ENCODE measurements at places on chromosomes 6 and 20.

GRCh38 chr6:113903666-113904330 is 46.7 kb downstream of the MARCKS start:
- DNase-seq, result no peak
- no peak overlapping the region for H3K4me3 ChIP-seq
- H3K4me1 ChIP-seq, result no peaks in the 10 kb centered on the region
- H3K27me3 ChIP-seq, result peaks cover 8% of the 10 kb centered on the region
- no peaks in the 10 kb centered on the region for H3K36me3 ChIP-seq

GRCh38 chr20:53069132-53069531 is 97.0 kb downstream of the TSHZ2 start:
- no peak overlapping the region for H3K4me3 ChIP-seq
- peaks cover 16% of the 10 kb centered on the region for H3K27me3 ChIP-seq

DNA sequence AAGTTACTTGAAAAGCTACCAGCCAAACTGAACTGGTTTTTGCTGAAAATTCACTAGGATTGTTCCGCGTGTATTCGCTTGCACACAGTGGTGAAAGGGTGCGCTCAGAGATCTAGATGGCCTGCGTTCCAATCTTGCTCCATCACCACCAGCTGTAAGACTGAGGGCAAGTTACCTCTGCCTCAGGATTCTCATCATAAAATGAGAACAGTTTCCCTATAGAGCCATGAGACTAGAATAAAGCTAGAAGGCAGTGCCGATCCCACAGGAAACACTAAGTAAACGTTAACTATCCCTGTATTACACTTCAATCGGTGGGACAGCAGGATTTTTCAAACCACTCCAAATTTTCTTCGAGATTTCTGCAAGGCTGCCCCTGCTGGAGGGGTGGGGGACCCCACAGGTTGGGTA is 838 bp downstream of the AHCY start:
- peaks cover 25% of the 10 kb centered on the region for H3K4me1 ChIP-seq
- no peak for DNase-seq
- peaks cover 6% of the 10 kb centered on the region for H3K27me3 ChIP-seq
- peaks cover 3% of the 10 kb centered on the region for H3K36me3 ChIP-seq
- H3K27ac ChIP-seq, result peak overlapping the region; percentile 86

DNA sequence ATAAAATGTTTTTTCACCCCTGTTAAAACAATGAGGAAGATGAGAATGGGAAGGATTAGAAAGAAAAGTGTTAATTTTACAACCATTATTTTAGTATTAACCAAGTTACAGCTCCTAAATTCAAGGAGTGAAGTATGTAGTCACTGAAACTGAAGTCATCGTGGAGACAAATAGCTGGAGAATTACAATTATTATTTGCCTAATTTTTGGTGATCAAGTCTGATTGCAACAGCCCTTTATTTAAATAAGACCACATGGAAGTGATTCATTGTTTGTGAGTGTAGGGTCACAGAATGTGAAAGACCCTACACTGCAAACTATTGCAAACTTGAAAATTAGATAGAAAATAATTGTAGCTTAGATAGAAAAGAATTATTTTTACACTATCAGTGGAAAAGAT is 292.4 kb downstream of the CENPW start:
- no peak overlapping the region for H3K27ac ChIP-seq
- no peak overlapping the region for H3K4me3 ChIP-seq
- H3K36me3 ChIP-seq, result no peaks in the 10 kb centered on the region
- H3K4me1 ChIP-seq, result no peaks in the 10 kb centered on the region

GRCh38 chr20:20435453-20435852 is 67.5 kb downstream of the INSM1 start:
- H3K27ac ChIP-seq, result no peak overlapping the region
- H3K4me1 ChIP-seq, result no peaks in the 10 kb centered on the region
- H3K4me3 ChIP-seq, result no peak overlapping the region
- DNase-seq, result no peak

All from activated CD8-positive, alpha-beta memory T cell treated with anti-CD3 and anti-CD28 coated beads, Interleukin-2, amount 10 ng/mL, durations not matched to agents 7 days and 5 days (primary cell).